NCI-H524 treated with DMSO at 0.1 percent for 48 hours (cell line): ENCODE measurements at places on chromosomes 7 and 10.

DNA sequence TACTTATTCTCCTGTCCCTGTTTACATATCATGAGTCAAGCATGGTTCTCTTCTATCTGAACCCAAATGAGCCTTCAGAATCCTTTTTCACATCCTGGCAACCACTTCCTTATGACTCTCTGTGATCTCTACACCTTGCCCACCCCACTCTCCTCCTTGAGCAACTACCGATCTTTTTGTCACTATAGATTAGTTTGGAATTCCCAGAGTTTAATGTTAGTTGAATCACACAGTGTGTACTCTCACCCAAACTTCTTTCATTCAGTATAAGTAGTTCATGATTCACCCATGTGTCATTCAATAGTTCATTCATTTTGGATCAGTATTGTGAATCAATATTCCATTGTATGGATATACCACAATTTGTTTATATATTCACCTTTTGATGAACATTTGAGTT, 55.3 kb downstream of the TFAM start:
- DNase-seq = no peak

DNA sequence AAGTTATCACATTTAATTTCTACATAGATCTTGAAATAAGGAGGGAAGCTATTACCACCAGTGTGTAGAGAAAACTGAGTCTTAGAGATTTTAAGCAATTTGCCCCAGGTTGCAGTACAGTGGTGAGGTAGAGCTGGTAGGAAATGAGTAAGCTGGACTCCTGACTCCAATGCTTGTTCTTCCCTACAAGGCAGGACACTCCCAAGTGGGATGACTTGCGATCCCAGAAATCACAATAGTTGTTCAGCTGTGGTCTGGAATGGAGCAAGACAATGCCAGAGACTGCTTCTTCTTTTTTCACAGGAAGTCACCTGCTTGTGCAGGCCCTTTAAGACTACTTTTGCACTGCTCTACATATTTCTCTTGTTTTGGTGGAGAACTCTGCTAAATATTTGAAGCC, 327.2 kb upstream of the BMPER start:
- no peak for DNase-seq

- no peak for DNase-seq
These were observed 121.1 kb upstream of the PDE1C start for GRCh38 chr7:32191305-32191704.

- no peak for DNase-seq
These were observed 21.3 kb downstream of the BTBD16 start for GRCh38 chr10:122292376-122292775.

GRCh38 chr10:117533507-117534281, 8.9 kb upstream of the EMX2 start:
- no peak for DNase-seq

DNA sequence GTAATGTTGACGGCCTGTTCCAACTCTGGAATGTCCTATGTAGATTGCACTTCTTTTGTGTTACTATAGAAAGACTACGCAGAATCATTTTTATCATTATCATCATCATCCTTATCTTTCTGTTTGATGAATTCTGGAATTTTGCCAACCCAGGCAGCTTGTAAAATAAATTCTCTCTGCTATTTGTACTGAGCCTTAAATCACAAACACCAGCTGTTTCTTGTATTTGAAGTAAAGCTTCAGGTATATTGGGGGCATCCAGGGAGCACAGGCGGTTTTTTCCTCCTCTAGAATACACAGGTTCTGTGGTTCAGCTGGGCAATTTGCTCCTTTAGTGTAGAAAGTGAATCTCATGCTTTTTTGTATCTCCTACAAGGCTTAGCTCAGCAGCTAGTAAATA, 14.9 kb upstream of the CPA5 start:
- DNase-seq = no peak

DNA sequence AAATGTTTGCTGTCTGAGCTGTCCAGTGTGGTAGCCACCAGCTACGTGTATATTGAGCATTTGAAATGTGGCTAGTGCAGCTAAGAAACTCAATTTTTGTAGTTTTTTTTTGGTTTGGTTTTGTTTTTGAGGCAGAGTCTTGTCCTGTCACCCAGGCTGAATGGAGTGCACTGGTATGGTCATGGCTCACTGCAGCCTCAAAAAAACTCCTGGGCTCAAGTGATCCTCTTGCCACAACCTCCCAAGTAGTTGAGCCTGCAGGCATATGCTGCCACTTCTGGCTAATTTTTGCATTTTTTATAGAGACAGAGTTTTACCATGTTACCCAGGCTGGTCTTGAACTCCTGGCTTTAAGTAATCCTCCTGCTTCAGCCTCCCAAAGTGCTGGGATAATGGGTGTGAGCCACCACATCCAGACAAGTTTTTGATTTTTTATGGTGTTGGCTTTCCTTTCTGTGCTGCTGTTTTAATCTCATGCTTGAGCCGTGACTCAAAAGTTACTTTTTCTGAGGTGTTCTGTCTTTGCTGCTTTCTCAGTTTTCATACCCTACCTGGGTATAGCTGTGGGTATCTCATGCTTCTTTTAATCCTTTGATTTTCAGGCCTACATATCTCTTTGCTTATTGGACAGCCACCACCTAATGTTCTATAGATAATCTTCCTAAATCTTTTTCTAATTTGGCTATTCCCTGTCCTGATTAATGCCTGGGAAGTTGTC, 16.0 kb downstream of the WAC start:
- DNase-seq = no peak

DNA sequence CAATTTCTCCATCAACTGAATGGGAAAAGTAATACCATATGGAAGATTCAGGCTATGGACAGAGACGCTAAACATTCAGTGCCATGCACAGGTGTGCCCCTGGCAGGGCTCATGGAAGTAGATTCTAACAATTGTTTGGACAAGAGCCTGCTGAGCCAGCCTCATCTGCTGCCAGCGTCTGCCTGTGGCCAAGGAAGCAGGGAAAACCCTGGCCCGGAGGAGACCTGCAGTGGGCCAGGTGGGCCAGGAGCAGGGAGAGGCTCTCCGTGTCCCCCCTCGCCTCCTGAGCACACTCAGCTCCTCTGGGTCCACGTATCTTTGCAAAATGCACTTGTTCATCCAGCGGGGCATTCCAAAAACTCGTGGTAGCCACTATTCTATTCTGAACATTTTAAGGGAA, 130.1 kb downstream of the TCERG1L start:
- DNase-seq = no peak

GRCh38 chr10:24249829-24250415, 41.0 kb downstream of the KIAA1217 start:
- no peak for DNase-seq

GRCh38 chr7:43646603-43647338, 63.9 kb downstream of the STK17A start:
- no peak for DNase-seq

GRCh38 chr7:130180571-130181262, 24.5 kb downstream of the TMEM209 start:
- DNase-seq = no peak

GRCh38 chr10:22711373-22711772, 3.0 kb downstream of the PIP4K2A start:
- DNase-seq = no peak

DNA sequence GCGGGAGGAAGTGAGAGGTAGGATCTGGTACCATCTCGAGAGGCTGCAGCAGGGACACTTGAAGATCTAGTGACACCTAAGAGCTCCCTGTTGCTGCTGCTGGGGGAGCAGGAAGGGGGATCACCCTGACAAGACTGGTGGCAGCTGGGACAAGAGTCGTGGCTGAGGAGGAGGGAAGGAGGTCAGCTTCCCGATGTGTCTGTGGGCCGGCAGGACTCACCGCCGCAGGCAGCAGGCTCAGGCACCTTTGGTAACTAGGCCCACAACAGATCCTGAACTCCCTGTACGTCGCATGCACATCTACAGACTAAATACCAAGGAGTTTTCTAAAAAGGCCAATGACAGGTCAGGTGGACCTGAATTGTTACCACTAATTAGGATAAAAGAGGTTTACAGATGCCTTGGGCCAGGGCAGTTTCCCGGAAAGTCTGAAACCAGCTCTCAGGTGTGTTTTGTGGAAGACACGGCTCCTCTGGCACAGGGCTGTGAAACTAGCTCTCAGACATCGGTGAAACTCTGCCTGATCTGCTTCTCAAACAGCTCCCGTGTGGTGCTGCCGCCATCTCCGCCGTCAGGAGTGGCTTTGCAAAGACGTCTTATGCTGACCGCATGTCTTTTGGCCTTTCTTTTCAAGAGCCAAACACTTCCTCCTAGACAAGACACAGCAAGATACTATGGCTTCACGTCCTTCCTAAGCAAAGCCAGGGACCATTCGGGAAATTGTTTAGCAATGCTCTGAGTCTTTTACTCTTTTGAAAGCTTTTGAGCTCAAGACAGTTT, 609.7 kb downstream of the PTPRN2 start:
- no peak for DNase-seq

- no peak for DNase-seq
These were observed 119.7 kb upstream of the PPP2R2D start for GRCh38 chr10:131781076-131781475.

DNA sequence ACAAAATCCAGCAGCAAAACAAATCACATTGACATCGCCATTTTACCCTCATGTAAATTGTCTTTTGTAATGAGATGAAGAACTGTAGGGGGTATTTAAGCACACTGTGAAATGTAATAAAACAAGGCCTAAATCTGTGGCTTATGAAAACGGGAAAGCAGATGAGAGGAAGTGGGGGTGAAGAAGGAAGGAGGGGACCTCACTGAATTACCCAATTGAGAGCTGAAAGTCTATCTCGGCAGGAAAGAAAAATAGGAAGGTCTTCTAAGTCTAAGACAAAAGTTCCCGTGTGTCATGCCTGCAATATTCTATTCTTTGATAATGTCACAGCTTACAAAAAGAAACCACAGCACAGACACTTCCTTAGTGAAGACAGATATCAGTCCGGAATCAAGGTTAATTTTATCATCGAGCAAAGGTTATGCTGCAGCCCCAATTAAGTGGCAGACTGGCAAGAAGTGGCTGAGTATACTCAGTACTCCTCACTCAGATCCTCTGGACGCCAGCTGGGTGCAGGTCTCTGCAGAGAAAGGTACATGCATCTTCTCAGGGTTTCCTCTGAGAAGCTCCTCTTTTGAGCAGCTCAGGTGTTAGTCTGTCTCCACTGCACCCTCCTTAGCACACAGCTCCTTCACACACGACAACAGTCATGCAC, 239.7 kb downstream of the FANK1 start:
- no peak for DNase-seq

DNA sequence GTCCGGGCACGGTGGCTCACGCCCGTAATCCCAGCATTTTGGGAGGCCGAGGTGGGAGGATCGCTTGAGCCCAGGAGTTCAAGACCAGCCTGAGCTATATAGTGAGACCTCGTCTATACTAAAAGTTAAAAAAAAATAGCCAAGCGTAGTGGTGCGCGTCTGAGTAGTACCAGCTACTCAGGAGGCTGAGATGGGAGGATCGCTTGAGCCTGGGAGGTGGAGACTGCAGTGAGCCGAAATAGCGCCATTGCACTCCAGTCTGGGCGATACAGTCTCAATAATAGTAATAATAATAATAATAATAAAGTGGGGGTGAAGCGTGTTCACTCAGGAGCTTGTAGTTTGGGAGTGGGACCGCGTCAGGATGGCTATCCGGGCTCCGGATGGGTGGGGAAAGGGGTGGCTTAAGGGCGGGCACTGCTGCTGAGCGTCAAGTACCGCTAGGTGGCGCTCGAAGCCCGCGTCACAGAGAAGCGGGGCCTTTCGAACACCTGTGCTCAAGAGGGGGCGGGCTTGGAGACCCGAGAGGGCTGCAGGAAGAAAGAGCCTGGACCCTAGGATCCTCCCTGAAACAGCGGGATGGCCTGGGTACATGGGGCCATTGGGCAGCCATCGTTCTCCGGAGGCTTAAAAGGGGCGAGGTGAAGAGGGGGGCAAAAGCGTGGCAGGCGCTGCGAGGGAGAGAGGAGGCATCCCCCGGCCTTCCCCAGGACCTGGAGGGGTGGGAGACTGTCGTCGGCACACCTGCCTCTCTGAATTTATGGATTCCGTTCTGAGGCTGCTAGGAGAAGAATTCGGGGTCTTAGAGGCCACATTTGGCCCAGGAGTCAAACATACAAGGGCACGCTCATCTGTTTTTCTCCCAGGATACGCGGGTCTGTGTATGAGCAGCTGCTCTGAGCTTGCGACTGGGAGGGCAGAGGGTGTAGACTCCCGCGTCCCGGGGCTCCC, 14.5 kb downstream of the LBX1 start:
- no peak for DNase-seq

DNA sequence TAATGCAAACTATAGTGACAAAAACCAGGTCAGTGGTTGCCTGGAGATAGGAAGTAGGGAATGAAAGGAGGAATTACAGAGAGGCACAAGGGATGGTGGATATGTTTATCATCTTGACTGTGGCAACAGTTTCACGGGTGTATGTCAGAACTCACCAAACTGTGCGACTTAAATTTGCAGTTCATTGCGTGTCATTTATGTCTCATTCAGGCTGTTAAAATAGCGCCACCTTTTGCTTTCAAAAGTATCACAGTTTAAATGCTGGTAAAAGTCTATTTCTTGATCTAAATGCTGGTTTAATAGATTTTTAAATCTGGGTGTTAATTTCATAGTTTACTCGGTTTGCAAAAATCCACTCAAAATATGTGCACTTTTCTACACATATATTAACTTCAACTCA, 51.0 kb downstream of the PTTG1IP2 start:
- DNase-seq = no peak

GRCh38 chr7:122913608-122914007, 27.3 kb upstream of the CADPS2 start:
- DNase-seq = no peak

GRCh38 chr10:20630092-20630643, 266.9 kb downstream of the NEBL start:
- no peak for DNase-seq

DNA sequence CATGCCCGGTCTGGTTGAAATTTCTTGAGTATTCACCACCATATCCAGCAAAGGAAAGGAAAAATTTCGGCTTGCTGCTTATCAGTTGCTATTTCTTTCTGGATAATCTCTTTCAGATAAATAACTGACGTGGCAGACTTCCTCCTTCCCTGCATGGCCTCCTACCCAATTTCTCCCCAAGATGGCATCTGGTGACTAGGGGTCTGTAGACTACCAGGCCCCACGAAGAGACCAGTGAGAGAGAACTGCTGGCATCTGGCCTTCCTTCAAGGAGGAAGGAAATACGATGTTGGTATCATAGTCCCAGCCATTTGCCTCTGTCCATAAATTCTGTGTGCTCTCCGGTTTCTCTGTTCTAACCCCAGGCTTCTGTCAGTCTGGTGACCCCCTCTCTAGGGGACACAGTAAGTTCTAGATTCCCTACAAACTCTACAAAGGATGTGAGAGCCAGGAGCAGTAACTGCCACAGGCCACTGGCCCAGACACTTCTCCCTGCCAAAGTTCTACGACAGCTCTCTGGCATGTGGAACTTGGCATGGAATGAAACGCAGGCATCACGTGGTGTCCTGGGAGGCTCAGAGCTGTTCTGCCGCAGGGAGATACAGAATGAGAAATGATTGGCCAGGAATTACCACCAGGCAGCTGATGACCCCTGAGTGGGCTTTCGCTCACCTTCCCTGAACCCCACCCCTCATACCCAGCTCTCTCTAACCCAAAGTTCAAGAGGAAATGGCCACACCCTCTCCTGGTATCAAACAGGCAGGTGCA, 30.0 kb upstream of the MSRB2 start:
- DNase-seq = no peak

- DNase-seq = peak; percentile 58
These were observed 64.4 kb downstream of the NPTX2 start for GRCh38 chr7:98681511-98681910.

GRCh38 chr10:131870411-131870810, 30.4 kb upstream of the PPP2R2D start:
- DNase-seq = no peak
